ENCODE measurements at places on chromosomes 16 and 17.

DNA sequence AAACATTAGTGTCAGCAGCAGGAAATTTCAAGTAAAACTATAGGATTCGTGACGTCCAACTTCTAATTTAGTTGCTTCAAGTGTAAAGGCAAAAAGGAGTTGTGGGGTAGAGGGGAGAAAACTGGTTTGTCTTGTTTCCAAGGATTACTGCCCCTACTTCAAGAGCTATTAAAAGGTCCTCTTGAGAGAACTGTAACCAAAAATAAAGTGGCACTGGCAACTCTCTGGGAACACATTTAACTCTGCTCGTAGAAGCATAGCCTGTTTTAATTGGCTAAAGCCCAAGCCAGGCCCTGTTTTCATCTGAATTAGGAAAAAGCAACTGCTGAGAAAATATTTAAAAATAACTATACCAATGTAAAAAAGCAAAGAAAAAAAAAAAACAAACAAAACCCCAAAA, 51.8 kb upstream of the AKAP1 start:
- DNase-seq: no peak

DNA sequence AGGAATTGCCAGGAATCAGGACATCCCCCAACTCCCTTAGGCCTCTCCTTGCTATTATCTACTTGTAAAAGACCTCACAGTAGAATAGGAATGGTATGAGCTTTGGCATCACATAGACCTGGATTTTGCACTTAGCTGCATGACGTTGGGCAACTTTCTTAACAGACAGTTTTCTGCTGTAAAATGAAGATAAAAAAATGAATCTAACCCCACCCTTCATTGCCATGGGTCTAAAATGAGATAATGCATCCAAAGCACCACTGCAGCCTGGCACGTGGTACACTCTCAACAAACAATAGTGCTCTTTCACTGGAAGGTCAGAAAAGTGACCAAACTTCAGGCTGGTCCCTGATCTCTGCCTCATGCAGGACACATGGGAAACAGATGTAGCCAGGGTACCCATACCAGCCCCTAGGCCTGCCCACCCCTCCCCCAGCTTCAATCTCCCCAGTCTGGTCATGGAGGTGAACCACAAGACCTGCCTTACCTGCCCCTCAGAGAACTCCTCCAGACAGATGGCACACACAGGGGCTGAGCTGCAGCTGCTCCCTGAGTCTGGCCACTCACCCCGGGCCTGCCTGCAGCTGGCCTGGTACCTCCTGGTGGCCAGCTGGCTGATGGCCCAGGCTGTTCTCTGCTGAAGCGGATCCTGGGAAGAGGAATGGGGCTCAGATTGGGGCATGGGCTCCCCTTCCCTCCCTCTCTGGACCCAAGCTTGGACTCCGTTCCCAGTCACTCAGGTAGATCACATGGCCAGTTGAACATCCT, 8.5 kb upstream of the SUPT4H1 start:
- no peak for DNase-seq

DNA sequence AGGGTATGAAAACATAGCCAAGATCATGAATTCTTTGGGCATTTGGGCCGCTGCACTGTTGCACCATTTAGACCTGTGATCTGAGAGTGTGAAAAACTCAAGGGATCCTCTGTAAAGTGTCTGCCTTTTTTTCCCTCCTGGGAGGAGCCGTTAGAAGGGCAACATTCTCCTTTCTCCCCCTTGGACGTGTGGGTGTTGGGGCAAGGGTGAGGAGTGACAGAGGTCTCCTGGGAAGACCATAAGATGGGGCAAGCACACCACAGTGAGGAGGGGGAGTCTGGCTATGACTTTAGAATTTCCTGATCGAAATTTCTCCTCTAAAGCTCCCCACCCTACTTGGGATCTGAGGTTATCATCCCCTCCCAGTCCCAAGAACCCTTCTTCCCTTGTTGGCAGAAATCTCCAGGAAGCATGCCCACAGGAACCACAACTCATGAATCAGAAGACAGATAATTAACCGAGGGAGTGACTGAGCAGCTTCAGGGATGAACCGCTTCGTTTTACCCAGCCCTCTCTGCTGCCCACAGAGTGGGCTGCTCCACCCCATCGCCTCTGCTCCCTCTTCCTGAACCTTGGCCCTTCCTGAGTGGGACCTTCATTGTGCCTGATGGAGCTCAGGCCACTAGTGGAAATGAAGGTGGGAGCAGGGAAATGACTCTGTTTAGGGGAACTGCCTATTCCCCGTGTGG, 4.2 kb downstream of the ITGB3 start:
- DNase-seq: no peak

DNA sequence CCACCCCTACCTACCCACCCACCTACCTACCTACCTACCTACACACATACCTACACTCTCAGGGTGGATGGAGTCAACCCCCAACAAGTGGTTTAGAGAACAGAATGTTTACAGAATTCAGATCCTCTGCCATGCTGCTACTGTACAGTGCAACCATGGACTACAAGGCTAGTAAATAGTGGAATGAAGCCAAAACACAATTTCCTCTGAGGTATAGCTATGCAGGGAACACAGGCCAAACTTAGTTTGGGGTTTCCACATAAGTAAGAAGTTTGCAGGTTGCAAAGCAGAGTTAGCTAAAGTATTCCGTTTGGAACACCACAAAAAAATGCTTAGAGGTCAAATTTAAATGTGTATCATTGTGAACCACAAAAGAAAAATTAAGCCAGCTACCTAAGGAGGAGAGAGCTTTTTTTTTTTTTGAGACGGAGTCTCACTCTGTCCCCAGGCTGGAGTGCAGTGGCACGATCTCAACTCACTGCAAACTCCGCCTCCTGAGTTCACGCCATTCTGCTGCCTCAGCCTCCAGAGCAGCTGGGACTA, 2.7 kb upstream of the AP1G1 start:
- DNase-seq: peak; percentile 14

DNA sequence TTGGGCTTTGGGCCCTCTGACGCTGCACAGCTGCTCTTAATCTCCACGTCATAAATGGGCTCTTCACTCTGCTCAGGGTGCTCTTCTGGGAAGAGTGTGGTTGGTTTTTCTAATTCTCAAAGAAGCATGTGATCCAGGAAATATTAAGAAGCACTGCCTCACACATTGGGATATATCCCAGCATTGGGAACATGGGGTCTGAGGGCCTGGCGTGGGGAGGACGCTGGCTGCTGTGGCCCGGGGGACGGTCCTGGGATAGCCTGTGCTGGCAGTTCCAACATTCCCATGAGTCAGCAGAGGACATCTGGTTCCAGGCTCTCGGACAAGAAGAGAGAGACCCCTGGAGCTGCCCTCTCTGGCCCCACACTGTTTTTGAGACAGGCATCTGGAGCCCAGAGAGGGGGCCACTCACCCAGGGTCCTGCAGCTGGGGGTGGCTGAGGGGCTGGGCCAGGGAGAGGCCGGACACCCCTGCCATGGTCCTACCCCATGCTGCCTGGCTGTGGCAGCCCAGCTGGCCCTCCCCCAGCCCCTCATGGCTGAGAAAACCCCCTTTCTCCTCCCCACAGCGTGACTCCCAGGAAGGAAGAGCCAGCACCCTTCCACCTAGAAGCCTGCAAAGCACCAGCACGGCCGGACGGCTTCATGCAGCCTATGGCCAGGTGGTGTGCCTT, 58.8 kb downstream of the NT5M start:
- DNase-seq: no peak

DNA sequence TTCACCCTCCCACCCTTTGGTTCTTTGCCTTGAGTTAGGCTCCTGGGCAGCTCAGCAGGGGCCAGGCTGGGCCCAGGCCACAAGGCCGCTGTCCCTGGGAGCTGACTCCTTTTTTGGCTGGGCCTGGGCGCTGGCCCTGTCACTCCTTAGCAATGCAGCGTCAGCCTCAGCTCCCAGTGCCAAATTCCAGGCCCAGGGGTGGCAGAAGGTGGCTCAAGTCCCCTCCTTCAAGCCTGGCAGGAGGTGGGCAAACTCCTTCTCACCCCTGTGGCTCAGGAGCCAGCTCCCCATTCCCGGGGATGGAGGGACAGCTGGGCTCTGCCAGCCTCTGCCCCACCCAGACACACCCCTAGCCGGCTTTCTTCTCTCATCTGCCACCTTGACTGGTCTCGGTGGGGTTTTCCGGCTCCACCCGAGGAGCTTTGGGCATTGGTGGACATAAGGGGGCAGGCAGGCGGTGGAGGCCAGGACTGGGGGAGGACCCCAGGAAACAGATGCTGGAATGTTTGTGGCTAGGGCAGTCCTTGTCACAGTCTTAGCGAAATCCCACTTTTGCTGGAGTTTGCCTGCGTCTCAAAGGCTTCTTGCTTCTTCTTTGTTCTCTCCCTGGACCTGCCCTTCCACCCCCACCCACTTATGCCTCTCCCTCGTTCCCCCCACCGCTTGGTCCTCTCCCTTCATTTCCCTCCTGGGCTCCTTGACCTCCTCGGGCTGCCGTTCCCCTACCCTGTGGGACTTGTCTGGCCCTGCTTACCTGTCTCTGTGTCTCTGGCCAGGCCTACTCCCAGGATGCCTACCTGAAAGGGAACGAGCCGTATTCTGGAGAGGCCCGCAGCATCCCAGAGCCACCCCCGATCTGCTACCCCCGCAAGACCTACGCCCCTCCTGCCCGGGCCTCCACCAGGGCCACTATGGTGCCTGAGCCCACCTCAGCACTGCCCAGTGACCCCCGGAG, 37.4 kb downstream of the ARHGAP23 start:
- no peak for DNase-seq

DNA sequence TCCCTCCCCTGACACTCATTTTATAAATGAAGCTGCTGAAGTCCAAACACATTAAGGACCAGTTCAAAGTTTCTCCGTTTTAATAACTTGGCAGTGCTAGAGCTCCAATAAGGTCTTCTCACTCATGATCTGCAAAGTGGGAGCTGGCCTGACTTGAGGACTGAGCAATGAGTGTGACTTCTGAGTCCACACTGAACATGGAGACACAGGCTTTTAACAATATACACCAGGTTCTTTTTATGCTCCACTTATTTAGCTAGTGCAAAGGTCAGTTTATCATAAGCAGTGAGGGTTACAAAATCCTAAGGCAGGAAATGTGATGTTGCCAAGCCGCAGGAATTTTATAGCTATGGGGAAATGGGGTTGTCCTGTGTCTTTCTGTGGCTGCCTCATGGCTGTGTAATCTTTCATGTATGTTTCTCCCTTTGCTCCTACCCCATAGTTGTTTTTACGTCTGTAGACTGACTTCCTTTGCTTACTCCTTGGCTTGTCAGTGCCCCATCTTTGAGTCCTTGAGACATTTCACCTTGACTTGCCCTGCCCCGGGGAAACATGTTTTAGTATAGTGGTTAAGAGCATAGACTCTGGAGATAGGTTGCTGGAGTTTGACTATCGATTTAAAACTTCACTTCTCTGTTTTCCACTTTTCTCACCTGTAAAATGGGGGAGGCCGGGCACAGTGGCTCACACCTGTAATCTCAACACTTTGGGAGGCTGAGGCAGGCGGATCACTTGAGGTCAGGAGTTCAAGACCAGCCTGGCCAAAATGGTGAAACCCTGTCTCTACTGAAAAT, 12.2 kb upstream of the MMD start:
- DNase-seq: no peak

DNA sequence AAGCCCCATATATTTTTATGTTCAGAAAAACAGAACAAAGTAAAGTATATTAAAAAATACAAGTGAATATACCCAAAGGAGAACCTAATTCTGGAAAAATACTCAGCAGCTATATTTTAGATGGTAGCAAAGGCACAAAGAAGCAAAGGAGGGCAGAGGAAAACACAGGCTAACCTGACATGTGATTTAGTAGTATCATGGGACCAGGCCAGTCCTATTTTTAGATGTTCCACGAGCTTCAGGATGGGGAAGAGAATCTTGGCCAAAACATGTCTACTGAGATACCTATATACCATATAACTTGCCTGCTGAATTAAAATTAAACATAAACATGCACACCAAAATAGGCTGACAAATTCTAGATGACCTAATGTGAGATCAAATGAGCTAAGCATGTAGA, 32.9 kb downstream of the SMYD4 start:
- no peak for DNase-seq

GRCh38 chr16:83338941-83339340, 468.8 kb upstream of the HSBP1 start:
- no peak for DNase-seq

DNA sequence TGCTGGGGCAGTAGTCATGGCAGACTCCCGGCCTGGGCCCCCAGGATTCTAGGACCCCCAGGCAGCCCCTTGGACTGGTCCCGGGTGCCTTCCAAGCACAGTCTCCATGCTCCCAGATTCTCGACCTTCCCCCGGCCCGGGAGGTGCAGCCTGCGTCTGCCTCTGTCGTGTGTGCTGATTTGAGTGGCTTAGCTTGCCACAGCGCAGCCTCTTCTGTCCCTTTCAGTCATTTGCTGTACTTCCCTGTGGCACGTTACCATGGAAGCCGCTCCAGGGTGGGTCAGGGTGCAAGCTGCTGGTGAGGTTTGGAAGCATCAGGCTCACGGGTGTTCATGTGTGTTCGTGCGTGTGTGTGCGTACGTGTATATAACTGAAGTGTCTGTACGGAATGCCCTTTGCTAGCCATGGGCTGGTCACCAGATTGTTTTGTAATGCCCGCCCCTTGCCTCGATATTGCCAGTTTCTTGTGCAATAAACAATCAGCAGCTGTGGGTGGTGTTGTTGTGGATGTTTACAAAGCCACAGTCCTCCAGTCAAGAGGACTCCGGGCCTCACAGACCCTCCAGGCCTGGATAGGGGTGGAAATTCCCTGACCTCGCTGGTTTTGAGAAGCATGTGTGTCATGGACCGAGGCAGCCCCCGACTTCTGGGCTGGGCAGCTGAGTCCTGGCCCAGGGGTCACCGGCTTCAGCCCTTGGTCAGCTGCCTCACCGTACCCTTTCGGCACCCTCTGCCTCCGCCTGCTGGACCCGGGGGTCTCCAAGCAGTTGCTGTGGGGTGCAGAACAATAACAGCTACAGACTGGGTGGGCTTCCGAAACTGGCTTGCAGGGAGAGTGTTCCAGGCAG, 9.7 kb upstream of the CLEC18A start:
- no peak for DNase-seq

- DNase-seq: no peak
Measured at GRCh38 chr16:17266608-17267313, 204.0 kb downstream of the XYLT1 start.

- no peak for DNase-seq
Measured at GRCh38 chr16:88973007-88973410, 4.0 kb downstream of the CBFA2T3 start.

- DNase-seq: no peak
Measured at GRCh38 chr17:79991924-79992648, 43.6 kb downstream of the TBC1D16 start.

All from CD4-positive, alpha-beta T cell treated with Interleukin-6 at 100 ng/mL for 8 hours (primary cell).